ENCODE measurements at places on chromosomes 1 and 21. TPM values are rescaled to one million over a fixed set of nuclear protein-coding genes. Genes with fewer than 3 reads are reported as not detected.

The GCSAML gene
- polyA plus RNA-seq: not detected

The HCRTR1 gene
- 0.27 TPM for polyA plus RNA-seq

GRCh38 chr1:32925403-32926162, 24.4 kb upstream of the TMEM54 start:
- no peak for DNase-seq

DNA sequence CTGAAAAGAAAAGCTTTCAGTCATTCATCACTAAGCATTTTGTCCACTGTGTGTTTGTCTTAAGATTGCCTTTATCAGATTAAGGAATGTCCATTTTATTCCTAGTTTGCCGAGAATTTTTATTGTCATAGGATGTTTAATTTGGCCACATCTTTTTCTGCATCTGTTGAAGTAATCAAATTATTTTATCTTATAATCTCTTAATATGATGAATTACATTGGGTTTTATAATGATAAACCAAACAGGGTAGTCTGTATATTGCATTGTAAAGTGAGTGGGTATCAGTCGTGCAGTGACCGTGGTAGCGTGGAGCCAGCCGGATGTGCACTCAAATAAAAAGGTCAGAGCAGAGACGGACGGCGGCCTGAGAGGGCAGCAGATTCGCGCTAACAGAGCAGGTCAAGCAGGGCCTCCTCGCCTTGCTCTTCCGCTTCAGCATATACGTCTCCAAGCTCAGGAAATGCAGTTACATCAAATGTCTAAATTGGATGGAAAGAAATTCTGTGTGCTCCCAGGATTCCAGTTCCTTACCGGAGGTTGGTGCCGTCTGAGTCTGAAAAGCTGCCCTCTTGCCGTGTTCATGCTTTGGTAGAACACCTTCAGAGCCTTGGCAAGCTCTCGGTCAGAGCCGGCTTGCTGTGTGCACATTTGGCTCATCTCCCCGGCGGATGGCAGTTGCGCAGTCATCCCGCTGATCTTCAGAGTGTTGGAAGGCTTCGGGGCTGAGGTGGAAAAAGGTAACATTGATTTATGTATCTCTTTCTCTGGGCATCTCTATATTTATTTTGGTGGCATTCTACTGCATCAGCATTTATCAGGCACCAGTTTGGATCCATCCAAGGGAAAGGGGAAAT, 51.5 kb downstream of the SCCPDH start:
- no peak for DNase-seq

DNA sequence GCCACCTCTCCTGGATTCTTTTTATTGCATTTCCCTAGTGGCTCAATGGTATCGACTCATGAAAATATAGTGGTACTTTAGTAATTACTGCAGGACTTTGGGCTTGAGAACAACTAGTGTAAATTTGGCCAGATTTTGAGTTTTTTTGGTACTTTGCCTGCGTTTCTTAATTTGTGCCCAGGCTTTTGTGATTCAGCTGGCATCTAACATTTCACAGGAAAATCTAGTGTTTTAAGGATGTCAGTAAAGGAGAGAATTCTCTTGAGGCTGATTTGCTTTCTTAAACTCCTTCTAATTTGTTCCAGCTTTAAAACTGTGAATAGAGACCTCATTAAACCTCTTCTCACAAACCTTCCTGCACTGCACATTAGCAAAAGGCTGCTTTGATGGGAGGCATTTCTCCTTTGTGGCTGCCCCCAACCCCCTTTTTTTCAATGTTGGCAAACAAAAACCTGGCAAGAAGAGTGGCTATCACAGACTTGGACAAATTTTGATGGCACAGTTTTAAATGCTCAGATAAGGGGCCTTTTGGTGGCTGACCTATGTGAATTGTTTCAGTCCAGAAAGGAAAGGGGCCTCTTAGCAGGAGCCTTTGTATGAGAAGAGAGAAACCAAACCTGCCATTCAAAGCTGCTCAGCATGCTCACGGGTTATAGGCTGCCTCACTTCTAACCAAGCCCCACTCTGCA, 113.4 kb upstream of the RAVER2 start:
- no peak for DNase-seq

DNA sequence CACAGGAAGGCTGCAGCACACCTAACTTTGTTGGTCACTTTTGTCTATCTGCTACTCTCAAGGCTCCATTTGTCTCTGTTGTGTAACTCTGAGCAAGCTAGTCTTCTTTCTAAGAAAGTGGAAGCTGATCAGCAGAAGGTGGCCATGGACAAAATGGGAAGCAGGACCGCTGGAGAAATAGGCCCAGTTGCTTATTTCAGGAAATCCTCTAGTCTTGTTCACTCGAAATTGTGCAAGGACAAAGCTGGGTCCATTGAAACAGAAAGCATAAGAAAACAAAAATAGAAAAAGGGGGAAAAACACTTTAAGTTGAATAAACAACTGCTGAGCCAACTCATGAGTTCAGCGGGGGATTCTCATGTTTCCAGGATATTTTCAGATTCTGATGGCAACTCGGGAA, 150.1 kb downstream of the PBX1 start:
- DNase-seq: no peak

DNA sequence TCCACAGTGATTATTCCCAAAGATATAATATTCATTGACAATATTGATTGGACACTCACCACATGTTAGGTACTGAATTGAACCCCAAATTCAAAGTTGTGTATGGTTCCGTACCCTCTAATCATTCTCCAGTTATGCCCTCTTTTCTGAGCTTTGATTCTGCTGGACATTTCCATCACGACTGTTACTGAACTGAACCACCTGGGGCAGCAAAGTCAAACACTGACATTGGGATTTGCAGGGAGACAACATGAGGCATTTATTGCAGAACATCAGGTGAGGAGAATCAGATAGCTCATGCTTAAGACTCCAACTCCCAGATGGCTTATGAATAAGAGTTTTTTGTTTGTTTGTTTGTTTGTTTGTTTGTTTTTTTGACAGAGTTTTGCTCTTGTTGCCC, 420.9 kb downstream of the DISC1 start:
- DNase-seq: no peak

- DNase-seq: no peak
Measured at GRCh38 chr1:64065571-64065970, 137.9 kb upstream of the UBE2U start.

All from psoas muscle (tissue), 8 donors.